ENCODE measurements at places on chromosomes 11 and 22.

DNA sequence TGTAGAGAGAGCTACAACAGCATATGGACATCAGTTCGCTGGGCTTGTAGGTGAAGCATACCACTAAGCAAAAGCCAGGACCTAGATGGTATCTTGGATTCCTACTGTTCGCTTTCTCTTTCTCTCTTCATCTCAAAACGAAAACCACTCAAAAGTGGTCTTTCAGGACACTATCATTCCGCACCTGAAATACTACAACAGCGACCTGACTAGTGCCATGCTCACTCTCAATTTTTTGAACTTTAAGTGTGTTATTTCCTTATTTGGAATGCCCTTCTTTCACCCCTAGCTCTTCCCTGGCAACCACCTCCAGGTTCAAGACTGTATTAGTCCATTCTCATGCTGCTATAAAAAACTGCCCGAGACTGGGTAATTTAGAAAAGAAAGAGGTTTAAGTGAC lies 59.2 kb downstream of the CCDC83 start:
- DNase-seq, result no peak

- no peak for DNase-seq
Measured at GRCh38 chr11:113477321-113477720, 2.1 kb upstream of the DRD2 start.

- no peak for DNase-seq
Measured at GRCh38 chr22:19207401-19207808, 28.9 kb upstream of the SLC25A1 start.

DNA sequence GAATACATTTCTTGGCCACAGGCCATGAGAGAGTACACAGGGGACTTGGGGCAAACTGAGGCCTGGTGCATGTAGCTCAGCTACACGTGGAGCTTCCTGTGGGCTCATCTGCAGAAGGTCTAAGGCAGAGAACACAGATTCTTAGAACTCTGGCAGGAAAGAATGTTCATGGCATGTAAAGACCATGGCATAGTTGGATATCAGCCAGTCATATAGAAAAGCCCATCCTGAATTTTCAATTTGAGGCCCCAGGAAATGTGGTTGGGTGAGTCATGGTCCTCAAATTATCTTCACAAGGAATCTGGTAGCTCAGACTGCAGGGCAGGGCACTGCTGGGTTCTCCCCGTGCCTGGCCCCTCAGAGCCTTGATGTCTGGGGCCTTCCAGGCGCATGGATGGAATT lies 13.7 kb upstream of the ST3GAL4 start:
- peak; percentile 72 for DNase-seq

DNA sequence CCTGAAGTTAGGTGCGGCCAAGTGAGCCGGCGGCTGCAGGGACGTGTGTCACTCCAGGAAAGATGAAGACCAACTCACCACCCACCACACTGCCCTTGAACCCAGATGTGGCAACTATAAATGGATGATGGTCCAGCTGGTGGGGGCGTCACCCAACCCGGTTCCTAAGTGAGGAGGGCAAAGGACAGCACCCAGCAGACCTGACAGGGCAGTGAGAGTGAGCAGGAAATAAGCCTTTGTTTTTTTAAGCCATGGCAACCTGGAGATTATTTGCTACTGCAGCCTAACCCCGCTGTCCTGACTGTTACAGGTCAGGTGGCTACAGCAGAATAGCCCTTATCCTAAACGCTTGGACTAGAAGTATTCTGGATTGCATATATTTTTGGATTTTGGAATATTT lies 228.9 kb downstream of the CTTN start:
- DNase-seq, result no peak

Data from fibroblast of pulmonary artery (primary cell).